ENCODE measurements at places on chromosomes 12 and 14.

- DNase-seq: no peak
Observed at GRCh38 chr12:53703756-53704155, 23.5 kb downstream of the CALCOCO1 start.

- peak; percentile 98 for DNase-seq
Observed at GRCh38 chr12:52050758-52051541, at the start of gene NR4A1. Gene NR4A1, plus strand, starts transcription at chr12:52051442. Its CDS starts 2,887 bp downstream, at chr12:52054329.

DNA sequence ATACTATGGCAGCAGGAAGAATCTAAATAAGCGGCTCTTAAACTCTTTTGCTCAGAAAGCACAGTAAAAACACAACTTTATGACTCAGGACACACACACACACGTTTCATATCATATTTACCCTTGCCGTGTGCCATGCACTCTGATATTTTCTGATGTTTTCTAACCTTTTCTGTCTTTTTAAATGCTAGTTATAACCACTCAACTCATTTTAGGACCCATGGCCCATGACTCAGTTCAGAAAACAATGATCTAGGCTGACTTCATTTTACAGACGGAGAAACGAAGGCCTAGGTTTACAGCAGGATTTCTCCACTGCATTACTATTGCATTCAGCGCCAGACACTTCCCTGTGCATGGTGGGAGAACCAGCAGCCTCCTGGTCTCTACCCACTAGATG, 9.1 kb downstream of the VWF start:
- no peak for DNase-seq

- no peak for DNase-seq
Observed at GRCh38 chr12:89306827-89307473, 45.4 kb downstream of the DUSP6 start.

GRCh38 chr14:71466946-71467345, 465.3 kb upstream of the RGS6 start:
- DNase-seq: no peak

DNA sequence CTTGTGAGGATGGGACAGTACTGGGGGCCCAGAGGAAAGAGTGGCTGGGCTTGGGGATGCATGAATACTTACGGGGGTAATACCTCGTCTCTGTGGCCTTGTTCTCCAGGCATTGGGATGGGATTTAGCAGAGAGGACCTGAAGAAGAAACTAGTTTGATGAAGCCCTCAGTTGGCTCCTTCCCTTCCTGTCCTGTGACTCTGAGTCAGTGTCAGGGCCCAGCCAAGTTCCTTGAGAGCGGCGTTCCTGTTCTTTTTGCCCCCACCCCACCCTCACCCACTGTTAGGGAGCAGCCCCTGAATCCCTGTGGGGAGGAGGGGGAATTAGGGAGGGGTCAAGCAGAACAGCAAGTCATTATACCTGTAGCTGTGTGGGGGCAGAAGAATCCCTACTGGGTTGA, 5.2 kb upstream of the LRP1-AS start:
- no peak for DNase-seq

GRCh38 chr12:132481771-132482745, 7.9 kb upstream of the FBRSL1 start:
- no peak for DNase-seq

DNA sequence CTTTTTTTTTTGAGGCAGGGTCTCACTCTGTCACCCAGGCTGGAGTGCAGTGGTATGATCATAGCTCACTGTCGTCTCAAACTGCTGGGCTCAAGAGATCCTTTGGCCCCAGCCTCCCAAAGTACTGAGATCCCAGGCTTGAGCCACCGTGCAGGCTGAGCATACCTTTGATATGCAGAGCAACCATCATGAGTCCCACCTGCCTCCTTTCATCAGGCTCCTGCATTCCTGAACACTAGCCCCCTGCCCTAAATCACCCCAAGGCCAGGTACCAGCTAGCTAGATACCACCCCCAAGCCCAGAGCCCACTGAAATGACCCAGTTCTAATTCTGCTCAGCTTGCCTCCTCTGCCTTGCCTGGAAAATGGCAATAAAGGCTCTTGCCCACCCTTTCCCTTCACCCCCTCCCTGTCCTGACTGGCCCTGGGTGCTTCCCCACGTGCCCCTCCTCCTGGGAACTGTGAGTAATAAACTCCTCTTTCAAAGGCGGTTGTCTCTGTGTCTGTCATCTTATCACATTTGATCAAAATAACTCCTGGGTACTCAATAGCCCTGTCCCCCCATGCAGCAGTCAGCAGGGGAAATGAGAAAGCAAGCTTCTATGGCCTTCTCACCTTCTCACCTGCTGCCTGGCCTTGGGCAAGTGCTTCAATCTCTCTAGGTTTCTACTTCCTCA, 6.4 kb upstream of the BRF1 start:
- DNase-seq: no peak

DNA sequence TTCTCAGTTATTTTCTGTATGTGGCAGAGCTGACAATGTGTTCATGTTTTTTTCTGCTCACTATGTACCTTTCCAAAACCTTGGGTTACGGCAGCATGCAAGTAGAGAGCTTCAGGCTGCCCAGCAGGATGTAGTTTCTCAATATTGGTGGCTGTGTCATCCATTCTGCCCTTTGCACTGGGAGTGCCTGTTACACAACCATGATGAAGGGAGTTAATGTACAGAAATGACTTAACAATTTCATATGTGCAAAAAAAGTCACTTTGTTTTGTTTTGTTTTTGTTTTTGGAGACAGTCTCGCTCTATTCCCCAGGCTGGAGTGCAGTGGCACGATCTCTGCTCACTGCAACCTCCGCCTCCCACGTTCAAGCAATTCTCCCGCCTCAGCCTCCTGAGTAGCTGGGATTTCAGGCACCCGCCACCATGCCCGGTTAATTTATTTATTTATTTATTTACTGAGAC, 6.1 kb upstream of the CNIH1 start:
- DNase-seq: no peak

DNA sequence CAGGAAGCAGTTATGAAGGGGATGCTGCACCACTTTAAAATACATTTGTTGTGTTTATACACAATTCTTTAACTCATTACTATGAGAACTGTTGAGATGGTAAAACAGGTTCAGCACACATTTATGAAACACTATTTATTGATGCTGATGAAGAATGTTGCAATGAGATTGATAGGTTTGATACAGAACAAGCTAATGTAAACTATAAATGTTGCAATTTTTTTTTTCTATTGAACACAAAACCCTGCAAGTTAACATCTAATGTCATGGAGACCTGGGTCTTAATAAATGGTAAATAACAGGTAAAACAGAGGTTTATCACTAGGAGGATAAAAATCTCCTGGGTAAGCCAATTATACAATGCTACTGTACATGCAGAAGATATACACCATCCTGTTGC, 857.6 kb downstream of the FSCB start:
- no peak for DNase-seq

- DNase-seq: no peak
Observed at GRCh38 chr14:43003845-43004244, 1397.2 kb downstream of the LRFN5 start.

DNA sequence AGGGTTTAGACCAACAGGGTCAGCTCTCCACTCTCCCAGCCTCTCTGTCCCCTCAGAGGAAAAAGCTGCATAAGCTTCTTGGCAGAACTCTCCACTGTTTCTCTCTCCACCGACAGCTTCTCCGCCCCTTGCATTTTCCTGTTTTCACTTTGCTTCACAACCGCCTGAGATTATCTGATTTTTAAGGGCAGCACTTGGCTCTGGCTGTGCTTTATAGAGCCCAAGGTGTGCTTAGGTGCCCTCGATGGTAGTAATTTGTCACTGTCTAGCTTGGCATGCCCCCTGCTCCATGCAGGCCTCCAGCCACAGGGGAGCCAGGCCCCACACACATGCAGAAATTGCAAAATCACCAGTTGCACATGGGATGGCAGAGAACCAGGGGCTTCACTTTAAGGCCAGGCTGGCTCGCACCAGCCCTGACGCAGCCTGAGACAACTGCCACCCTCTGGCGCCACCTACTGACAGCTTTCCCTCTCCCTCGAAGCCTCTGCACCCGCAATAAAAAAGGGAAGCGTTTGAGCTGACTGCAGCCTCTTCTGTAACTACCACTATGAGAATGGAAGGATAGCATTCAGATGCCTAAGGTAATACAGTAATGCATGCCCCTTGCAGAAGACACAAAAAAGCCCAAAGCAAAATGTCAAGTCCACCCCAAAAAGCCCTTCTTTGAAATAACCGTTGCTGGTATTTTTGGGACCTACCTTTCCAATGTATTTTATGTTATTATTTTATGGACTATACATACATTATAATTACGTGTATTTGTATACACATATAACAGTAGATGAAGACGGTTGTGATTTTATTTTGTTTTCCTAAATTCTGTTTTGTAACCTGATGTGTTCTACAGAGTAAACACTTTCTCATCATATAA, 32.0 kb upstream of the RIMBP2 start:
- DNase-seq: peak; percentile 37

DNA sequence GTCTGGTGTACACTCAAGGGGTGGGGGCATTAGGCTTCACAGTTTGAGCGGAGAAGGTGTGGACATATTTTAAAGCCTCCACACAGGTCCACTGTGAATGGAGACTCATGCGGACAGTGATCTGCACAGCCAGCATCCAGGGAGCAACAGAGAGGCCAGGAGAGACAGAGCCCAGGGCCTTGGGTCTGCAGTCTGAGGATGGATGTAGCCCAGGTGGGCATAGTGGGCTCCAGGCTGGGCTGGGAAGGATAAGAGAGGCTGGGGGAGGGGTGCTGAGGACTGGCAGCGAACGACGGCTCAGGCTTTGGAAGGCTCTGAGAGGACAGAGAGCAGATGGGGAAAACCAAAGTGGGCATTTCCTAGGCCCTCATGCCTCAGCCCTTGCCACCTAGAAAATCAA, 128.8 kb downstream of the PAPOLA start:
- no peak for DNase-seq

- no peak for DNase-seq
Observed at GRCh38 chr12:88896958-88897357, 316.7 kb upstream of the KITLG start.

GRCh38 chr14:105211086-105211757, 30.1 kb upstream of the NUDT14 start:
- no peak for DNase-seq

- no peak for DNase-seq
Observed at GRCh38 chr12:100794441-100795173, at the start of gene ANO4. Gene ANO4, plus strand, starts transcription at chr12:100794776. Its CDS starts 107,010 bp downstream, at chr12:100901786.

DNA sequence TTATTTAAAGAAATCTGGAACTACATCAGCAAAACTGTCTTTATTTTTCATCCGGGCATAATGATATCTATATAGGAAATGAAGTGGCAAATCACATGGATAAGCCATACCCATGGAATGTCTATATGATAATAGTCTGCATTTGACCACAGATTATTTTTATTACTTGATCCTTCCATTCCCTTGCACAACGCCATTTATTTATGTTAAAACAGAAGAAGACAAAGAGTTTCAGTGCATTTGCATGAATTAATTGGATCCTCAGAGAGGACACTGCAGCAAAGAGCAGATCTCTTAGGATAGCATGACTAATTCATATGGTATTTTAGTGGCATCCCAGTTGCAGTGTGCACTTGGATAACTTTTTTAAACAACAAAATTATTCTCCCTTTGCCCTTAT, 345.0 kb downstream of the CCDC91 start:
- no peak for DNase-seq
